HS-27A (cell line): ENCODE measurements at places on chromosomes 7 and 10.

DNA sequence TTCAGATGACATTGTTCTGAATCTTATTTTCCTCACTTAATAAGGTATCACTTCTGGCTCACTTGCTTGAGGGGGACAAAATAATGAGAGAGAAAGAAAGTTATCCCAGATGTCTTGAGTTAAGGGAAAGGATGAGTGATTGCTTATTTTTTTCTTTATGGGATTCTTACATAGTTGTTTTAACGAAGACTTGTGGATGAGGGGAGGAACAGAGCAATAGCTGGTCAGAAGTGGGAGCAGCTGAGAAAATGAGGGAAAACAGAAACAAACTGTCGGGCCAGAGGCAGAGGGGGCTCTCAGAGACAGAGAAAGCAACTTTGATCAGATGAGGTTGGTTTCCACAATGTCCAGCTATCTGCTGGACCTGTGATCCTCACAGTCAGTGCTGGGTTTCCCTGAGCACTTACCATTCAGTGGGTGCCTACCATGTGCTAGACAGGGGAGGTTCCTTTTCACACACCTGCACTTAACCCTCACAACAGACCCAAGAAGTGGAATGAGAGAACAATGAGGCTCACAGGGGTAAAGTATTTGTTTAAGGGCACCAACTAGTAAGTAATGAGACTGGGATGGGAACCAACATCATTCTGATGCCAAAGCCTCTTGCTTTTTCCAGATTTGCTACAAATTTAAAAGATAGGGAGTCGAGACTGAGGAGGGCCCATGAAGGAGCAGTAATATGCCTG is 64.2 kb downstream of the BICC1 start:
- no peak for DNase-seq

GRCh38 chr7:128042012-128042411 is 10.8 kb upstream of the LRRC4 start:
- no peak for DNase-seq

DNA sequence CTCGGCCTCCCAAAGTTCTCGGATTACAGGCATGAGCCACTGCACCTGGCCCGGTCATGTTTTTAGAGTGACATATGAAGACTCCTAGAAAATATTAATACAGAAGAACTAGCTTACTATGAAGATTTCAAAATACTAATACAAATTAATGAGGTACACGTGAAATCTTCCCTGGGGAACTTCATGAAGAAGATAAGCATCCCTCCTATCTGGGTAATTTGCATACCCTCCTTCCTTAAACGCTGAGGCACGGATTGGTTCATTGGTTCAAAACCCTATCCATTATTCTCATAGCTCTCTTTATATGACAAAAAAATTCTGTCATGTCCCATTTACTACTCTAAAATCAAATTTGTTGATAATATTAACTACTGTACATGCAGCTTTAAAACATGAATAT is 224.8 kb upstream of the KLF14 start:
- no peak for DNase-seq

- DNase-seq = no peak
These were observed 31.0 kb downstream of the SBDS start for GRCh38 chr7:66964411-66964810.

DNA sequence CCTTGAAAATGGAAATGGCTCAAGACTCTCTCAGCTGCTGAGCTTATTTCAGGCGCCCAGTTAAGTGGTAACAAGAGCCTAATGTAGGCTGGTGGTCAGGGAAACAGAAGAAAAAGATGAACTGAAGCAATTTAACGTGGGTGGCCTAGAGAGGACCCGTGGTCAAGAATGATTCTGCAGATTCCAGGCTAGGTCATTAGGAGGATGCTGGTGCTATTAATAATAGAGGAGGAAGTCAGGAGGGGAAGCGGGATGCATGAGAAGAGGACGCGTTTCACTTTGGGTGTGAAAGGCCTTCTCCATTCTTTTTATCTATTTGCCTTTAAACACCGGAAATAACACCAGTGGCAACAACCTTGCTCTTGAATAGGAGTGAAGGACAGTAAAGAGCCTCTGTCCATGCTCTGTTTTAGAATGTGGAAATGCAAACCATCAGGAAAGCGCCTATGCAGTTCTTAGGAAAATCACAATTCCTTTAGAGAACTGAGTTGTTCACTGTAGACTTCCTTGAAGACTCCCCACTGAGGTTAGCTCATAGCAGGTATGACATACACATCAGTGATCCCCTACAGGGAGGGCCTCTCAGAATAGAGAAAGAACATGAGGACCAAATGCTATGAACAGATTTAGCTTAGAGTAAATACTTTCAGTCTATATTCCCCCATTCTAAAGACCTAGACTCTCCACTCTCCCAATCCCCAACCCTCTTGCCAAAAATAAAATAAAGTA is 8.6 kb downstream of the LIPA start:
- DNase-seq = no peak

DNA sequence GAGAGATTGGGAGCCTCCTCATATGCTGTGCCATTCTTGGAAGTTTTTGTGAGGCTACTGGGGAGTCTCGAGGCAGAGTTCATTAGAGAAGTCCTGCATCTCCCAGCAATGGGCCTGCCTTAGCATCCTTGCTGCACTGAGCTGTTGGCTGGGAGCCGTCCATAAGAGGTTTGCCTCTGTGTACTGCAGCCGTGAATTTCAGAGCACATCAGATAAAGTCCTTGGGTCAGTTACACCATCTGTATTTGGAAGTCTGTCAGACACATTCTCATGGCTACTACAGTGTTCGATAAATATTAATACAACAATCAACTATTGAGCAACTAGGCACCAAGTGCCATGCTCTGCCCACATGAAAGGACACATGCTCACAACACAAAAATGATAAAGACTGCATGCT is 100.5 kb upstream of the SEC61G start:
- no peak for DNase-seq

DNA sequence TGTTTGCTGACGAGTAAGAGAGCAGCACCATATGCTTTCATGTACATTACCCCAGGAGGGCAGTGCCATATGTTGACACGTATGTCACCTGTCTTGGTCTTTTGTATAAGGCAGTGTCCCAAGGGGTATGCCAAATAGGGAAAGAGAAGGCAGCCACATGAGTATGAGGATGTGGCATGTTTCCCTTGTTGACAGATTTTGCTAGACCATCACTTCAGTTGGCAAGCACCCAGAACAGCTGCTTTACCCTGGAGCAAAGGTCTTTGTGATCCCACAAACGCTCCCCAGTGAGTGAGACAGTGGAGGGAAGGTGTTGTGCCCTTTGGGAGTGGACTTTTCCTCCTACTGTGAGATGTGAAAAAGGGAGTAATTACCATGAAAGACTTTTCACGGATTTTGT is 350.1 kb downstream of the ETV1 start:
- DNase-seq = no peak

GRCh38 chr10:122699796-122700455 is at the start of gene C10orf120:
Gene C10orf120, minus strand, starts transcription at chr10:122699846. Its CDS starts 56 bp downstream, at chr10:122699790.
- no peak for DNase-seq

DNA sequence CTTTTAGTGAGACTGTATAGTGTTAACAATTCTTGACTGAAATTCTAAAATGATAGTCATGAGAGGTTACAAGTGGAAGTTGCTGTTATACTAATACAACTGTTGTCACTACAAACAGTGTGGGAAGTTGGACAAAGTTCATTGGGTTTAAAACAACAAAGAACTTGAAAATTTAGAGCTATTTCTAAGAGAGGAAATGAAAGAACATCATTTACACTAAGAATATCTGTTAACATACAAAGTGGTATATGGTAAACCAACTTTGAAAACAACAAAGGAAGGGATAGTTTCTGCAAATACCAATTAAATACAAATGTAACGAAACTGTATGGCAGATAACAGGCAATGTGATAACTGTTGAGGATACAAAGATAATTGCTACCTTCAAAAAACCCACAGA is 11.6 kb downstream of the MTPN start:
- no peak for DNase-seq

GRCh38 chr10:93274419-93274818 is 200.7 kb downstream of the CYP26A1 start:
- DNase-seq = no peak

DNA sequence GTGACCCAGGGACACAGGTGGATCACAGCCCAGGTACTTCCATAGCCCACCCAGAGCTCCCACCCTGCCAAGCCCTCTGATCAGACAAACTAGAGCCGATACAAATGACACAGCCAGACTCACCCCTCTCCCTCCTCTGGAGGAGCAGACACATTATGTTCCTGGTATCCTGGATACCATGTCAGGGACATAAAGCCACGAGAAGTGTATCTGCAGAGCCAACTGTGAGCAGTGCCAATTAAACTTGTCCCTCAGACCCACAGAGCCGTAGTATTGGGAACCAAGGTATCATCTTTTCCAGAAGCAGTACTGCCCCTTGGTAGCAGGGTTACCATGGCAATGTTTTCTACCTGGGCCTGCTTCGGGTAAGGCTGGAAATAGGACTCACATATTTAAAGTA is 47.3 kb upstream of the CPXM2 start:
- DNase-seq = no peak

GRCh38 chr10:71023704-71024283 is 135.4 kb upstream of the PCBD1 start:
- no peak for DNase-seq

DNA sequence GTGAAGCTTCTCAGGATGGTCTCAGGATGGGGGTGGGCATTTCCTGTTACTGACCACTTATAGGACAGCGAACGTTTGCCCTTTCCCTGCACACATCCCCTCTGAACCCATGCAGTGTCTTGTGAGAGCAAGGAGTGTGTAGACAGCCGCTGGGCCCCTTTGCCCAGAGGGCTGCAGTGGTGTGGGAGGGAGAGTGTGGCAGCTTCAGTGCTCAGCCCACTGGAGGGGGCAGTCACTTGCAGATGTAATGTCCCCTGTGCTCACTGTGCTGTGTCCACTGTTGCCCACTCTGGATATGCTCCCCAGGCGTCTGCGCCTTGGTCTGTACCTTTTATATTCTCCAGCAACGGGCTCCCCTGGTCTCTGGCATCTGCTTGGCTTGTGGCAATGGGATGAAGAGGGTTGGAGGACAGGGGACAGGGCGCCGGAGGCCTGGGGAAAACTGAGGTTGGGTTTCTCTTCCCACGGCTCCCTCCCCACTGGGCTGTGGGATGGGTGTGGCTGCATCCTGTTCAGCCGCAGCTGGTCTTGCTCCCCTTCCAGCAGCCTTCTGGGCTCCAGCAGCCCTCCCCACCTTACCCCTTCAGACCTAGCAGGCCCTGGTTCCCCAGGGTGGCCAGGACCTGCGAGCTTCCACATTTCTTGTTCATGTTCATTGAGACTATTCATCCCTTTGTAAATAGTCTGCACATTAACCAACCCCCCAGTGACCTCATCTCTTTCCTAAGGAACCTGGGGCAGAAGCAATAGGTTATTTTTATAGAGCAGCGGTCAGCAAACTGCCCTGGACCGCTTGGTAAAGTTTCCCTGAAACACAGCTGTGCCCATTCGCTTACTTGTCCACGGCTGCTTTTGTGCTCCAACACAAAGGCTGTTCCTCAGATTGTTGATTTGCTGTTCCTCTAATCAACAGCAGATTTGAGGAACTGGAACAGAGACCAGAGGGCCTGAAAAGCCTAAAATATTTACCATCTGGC is 6.1 kb downstream of the ZNF789 start:
- no peak for DNase-seq

DNA sequence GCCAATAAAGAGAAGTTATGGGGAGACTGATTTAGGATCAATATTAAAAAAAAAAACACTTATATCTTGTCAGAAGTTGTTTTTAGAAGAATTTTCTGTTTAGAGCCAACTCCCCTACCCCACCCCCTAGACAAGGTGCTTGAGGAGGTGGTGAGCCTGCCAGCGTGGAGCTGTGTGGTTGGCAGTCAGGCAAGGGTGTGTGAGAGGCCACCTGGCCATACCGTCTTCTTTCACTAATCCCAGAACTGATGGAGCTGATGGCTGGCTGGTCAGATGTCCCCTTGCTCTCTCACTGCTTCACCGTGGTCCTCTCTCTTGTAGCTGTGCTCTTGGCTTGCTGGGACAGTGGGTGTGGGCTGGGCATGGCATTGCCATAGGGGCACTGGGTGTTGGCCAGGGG is 34.3 kb downstream of the NACAD start:
- DNase-seq = no peak

DNA sequence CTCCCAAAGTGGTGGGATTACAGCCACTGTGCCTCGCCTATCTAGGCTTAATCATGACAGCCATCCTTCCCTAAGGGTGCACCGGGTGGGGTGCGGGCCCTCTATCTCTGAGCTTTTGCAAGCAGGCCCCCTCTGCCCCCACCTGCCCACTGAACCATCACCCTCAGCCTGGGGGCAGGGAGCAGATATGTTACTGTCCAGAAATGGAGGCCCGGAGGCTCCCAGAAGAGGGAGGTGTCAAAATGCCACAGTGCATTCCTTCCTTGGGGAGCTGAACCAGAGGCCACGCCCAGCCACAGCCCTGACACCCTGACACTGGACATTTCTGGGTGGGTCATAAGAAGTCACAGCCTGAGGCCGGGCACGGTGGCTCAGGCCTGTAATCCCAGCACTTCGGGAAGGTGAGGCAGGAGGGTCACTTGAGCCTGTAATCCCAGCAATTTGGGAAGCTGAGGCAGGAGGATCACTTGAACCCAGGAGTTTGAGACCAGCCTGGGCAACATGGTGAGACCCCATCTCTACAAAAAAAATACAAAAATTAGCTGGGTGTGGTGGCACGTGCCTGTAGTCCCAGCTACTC is 129.8 kb upstream of the TNRC18 start:
- DNase-seq = no peak

DNA sequence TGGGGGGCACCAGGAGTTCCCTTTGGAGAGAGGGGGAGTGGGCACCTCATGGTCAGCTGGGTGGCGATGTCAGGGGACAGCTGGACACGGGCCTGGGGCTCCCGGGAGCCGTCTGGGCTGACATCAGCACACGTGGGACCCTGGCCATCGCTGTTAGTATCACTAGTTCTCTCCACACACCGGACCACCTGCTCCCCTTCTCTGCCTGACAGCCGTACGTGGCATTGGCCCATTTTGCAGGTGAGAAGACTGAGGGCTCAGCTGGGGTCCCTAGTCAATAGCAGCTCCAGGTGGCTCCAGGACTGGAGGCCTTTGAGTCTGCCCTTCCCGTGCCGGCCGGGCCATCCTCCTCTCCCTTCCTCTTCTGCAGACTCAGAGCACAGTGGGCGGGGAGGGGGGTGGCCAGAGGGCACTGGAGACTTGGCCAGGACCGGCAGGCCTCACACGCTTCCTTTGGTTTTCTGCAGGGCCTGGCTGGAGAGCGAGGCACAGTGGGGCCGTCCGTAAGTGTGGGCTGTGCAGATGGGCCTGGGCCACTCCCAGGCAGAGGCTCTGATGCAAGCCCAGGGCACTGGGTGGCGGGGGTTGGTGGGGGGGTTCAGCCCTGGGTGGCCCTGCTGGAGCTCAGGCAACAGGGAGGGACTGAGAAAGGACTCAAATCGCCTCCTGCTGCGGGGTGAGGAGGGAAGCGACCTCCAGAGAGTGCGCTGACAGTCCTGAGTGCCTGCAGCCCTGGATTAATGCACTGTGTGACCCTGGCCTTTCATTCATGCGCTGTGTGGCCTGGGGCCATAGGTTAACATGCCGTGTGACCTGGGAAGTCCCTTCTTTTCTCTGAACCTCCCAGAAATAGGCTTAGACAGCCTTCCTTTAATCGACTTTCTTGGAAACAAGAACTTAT is 78.2 kb downstream of the MYL10 start:
- no peak for DNase-seq
